ENCODE measurements at places on chromosomes 16 and 17. TPM values are rescaled to one million over a fixed set of nuclear protein-coding genes. Genes with fewer than 3 reads are reported as not detected.
A peak's percentile ranks its signal among the peaks of the same experiment; 100 is the strongest.

DNA sequence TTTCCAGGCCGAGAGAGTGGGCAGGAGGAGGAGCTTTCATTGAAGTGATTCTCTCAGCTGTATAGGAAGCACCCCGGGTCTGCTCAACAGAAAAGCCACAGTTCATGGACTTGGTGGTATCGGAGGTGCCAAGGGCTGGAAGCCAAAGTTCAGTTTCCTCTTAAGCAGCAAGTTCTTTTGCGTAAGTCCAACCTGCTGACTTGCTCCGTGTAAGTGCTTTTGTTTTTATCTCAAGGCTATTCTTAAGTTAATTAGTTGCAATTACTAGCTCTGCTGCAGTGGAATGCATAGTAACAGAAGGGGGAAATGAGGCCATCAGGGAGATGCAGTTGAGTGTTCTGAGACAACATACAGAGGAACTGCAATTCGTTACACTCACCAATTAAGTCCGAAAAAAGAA, 44.6 kb downstream of the SMIM36 start:
- no peak for DNase-seq

The DNASE1L2 gene
- 1.7 TPM for total RNA-seq

The MYH1 gene
- not detected for total RNA-seq

GRCh38 chr17:77096570-77097214, 44.1 kb upstream of the SEC14L1 start:
- no peak for DNase-seq

The KRT15 gene
- not detected for total RNA-seq

DNA sequence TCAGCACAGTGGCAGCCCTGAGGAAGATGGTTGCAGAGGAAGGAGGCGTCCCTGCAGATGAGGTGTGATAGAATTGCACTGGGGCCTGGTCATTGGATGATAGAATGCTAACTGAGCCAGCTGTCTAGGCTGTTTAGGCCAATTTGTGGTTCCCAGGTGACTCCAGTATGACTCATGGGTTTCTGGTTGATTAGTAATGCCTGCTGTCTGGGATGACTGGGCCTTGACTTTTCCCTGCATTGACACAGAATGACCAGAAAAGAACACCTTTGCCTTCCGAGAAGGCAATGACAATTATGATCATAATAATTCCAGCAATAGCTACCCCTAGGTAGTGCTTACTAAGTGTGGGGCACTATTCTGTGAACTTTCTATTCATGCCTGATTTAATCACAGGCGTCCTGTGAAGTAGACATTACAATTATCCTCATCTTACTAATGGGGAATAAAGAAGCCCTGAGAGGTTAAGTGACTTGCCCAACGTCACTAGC, 31.5 kb downstream of the USP43 start:
- no peak for DNase-seq

DNA sequence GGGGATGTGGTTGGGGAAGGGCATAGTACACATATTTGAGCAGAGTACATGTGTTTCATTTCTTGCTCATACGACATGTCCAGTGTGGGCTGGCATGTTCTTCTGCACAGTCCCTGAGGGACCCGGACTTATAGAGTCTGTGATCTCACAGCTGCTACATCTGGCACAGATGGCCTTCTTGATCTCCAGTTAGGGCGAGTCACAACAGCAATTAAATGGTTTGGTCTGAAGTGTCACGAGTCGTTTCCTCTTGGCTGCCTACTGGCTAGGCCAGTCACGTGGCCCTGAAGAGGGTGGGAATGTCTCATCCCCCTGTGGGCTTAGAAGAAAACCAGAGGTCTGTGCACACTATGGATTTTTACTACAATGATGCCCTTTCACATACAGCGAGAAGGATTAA, 443.6 kb downstream of the WWOX start:
- DNase-seq: no peak

DNA sequence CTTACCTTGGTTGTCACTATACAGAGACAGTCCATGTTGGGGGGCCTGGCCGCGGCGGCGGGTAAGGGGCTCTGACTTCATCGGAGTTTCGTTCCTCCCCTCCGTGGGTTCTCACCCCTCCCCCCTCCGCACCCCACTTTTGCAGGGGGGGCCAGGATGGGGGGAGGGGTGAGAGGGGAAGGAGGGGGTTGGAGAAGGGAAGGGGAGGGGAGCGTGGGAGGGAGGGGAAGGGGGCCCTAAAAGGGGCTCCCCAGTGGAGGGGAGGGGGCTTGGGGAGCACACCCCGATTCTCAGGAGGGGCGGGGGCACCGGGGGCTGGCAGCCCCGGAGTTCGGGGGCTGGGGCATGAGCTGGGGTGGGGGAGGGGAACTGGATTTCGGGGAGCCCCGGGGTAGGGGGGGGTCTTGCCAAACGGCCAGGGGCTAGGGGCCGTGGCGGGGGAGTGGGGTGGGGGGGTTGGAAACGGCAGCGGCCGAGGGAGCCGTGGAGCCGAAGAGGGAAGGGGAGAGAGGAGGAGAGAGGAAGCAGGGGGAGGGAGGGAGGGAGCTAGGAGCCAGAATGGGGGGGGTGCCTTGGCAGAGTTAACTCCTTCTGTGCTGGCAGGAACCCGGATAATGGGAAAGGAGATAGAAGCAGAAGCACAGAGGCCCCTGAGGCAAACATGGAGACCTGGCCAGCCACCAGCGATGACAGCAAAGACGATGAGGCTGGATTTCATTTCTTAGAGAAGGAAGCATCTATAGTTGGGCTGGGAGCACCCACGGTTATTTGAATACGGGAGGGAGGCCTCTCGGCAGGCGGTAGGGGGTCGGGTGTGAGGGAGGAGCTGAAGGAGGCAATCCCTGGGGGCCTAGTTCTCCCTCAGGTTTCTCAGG, 2.3 kb downstream of the DLG4 start:
- peak; percentile 71 for DNase-seq

DNA sequence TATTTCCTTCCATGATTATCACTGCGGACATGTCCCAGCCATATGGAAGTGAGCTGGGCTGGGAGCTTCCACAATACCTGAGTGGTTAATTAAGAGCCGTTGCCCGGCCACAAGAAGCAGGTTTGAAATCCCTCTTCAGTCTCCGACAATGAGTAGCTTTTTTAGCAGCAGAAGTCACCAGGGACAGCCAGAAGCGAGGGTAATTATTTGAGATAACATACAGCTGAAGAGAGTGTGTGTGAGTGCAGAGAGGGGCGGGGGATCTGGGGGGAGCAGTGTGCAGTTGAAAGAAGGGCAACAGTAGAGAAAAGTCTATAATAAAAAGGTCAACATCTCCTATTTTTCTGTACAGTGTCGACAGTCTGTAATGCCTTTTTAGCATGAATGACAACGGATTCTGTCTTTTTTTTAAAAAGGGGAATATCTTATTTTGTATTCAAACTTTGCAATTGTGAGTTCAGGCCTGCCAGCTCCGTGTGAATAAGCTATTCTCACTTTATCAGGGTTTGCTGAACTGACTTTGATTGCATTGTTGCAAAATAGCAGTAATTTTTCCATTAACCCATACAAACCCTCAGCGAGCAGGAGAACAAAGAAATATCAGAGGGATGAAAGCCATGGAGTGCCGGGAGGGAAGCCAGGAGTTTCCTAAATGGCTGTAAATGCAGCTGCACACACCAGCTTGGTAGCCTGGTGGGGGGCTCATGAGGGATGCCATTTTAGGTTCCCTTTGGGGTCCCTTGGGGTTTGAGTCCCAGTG, 220.3 kb upstream of the IRX3 start:
- DNase-seq: no peak

The ARHGAP44 gene
- total RNA-seq: not detected

GRCh38 chr17:70562137-70562536, 392.8 kb downstream of the KCNJ2 start:
- DNase-seq: no peak

- DNase-seq: no peak
Observed at GRCh38 chr17:66841328-66841727, 6.4 kb downstream of the CACNG5 start.

Measured in activated CD4-positive, alpha-beta T cell treated with anti-CD3 and anti-CD28 coated beads, Interleukin-2, amount 10 ng/mL, durations not matched to agents 24 days and 14 days (primary cell).